Activated CD4-positive, alpha-beta T cell treated with anti-CD3 and anti-CD28 coated beads, Interleukin-2, Interleukin-4, amounts not matched to agents 100 ng/mL and 50 ng/mL, durations not matched to agents 16 hours and 8 hours (primary cell): ENCODE measurements at places on chromosomes 11 and 22.

- DNase-seq, result no peak
Observed at GRCh38 chr11:72989727-72990126, 152.4 kb downstream of the FCHSD2 start.

GRCh38 chr11:11107076-11107723 is 245.8 kb downstream of the CSNK2A3 start:
- no peak for DNase-seq

DNA sequence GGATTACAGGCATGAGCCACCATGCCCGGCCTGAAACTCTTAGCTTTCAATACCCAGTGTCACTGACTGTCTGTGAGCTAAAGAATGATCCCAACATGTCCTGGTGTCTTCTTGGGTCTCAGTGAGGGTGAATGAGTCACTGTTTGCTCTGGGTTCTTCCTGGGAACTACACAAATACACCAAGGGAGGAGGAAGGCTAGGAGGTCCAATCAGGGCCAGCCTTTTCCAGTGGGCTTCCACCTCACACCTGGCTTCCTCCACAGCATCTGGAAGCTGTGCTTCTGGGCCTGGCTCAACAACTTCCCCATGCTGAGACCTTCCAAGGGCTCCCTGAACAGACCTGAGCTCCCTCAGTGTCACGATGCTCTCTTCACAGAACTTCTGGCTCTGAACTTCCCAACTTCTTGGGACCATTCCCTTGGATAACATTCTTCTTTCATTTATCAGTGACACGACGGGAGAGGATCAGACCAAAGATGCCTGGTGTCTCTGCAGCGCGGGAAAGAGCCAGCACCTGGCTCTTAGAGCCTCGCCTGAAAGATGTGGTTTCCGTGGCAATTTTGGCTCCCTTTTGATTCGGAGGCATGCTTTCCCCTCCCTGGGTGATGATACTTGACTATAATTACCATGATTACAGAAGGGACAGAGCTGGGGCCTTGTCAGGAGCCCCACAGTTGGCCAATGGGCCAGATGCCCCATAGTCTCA is 22.3 kb upstream of the CHRM4 start:
- no peak for DNase-seq

DNA sequence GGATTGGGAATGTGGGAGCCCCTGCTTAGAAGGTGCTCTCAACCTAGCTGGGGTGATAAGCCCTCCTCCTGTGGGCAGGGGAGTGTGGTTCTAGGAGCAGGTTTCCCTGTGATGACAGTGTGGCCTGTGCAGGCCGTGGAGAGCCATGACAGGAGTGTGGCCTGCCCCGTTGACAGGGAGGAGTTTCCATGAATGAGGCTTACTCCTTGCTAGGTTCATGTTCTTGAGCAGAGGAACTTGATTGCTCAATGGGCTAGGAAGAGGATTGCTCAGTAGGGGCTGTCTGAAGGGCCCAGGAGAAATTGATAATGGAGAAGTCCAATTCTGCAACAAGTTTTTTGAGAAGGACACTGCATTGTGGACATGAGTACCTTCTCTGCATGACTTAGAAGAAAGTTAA is 92.0 kb downstream of the PPP6R3 start:
- DNase-seq, result no peak

GRCh38 chr22:17397756-17398547 is 28.7 kb downstream of the CECR2 start:
- DNase-seq, result no peak

GRCh38 chr11:36628765-36629244 is 30.8 kb upstream of the RAG2 start:
- DNase-seq, result no peak

- no peak for DNase-seq
Observed at GRCh38 chr22:44729391-44730021, 22.9 kb upstream of the ARHGAP8 start.

DNA sequence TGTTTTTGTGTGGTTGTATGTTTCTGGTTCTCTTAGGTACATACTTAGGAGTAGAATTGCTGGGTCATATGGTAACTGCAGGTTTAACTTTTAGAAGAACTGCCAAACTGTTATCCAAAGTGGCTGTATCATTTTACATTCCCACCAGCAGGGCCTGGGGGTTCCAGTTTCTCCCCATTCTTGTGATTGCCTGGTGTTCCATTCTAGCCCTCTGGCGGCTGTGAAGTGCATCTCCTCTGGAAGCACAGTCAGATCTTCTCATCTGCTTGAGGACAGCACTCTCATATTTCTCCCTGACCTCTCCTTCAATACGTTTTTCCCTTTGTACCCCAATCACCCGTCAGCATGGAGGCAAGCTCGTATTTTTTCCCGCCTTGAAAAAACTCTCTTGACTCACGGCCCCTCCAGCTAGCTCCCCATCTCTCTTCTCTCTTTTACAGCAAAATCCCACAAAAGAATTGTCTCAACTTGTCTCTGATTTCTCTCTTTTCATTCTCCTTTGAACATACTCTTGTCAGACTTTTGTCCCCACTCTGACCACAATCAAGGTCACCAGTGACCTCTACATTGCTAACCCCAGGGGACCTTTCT is 56.8 kb upstream of the THY1 start:
- no peak for DNase-seq

DNA sequence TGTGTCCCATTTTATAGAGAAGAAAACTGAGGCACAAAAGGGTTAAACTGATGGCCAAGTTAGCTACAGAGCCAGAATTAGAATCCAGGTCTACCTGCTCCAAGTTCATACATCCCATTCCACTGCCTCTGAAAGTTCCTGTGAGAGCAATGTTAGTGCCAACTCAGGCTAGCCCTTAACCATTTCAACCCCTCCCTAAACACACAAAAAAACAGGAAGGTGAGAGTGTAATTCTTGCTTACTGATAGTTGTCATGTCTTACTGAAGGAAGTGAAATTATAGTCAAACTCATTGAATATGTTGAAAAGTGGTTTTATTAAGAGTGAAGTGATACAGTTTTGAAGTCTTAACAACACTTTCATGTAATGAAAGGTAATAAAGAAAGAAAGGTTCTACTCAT is 2.9 kb upstream of the E2F8 start:
- DNase-seq, result no peak

GRCh38 chr22:17213976-17214375 is 5.3 kb downstream of the ADA2 start:
- DNase-seq, result no peak

GRCh38 chr11:126732981-126733380 is 267.6 kb downstream of the KIRREL3 start:
- DNase-seq, result no peak

DNA sequence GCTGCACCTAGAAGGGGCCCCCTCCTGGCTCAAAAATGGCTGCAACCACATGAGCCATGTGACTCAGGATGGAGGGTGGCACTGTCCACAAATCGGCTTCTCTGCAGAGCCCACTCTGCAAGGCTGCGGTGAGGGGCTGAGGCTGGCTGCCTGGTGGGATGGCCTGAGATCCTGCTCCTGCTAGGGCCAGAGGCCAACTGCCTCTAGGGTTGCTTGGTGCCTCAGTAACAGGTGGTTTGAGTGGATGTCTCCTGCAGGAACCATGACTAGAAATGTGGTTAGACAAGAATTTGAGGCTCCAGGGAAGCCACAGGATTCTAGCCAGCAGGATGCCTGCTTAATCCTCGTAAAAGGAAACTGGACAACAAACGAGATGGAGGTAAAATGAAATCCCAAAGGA is 17.1 kb downstream of the PATZ1 start:
- DNase-seq, result no peak

GRCh38 chr11:64581057-64581523 is 9.9 kb upstream of the SLC22A12 start:
- no peak for DNase-seq

DNA sequence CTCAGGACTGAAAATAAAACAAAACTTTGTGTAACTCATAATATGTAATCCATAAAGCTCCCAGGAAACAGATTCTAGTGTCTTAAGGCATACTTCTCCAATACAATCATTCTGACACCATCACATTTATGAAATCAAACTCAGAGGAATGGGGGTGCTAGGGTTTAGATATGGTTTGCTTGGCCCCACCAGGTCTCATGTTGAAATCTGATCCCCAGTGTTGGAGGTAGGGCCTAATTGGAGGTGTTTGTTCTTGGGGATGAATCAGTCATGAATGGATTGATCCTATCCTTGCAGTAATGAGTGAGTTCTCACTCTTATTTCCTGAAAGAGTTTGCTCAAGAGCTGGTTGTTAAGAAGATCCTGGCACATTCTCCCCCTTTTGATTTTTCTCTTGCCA is 380.9 kb downstream of the ETS1 start:
- DNase-seq, result no peak

DNA sequence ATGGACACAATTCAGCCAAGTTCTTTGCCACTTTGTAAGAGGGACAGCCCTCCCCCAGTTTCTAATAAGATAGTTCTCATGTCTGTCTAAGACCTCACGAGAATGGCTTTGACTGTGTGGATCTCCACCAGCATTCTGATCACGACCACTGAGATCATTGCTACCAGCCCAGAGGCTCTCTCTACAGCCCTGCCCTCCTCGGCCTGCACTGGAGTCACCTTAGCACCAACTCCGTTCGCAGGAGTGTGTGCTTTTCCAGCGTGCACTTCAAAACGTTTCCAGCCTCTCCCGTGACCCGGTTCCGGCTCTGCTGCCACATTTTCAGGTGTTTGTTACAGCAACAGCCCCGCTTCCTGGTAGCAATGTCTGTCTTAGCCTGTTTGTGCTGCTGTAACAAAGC is 26.2 kb downstream of the TSPAN32 start:
- DNase-seq, result no peak

GRCh38 chr11:6362185-6362872 is 27.9 kb upstream of the SMPD1 start:
- no peak for DNase-seq

GRCh38 chr11:46472662-46472994 is 81.1 kb upstream of the CHRM4 start:
- DNase-seq, result no peak

- DNase-seq, result no peak
Observed at GRCh38 chr11:105991888-105992287, 30.2 kb downstream of the MSANTD4 start.

DNA sequence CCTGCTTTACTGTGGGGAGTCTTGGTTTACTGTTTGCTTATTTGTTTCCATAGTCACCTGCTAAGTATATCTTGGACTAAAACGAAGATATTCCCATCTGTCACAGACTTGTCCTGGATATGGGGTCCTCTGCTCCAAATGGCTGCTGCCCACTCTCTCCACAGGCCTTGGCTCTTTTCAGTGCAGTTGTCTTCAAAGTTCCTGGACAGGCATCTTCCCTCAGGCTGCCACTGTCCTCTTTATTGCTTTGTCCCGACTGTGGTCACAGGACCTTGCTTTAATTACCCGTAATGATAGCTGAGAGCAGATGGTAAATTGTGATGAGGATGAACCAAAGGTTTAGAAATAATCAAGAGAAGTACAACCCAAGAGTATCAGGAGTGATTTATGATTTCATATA is 713.9 kb upstream of the CCDC179 start:
- DNase-seq, result no peak

GRCh38 chr11:20451568-20451967 is 64.1 kb downstream of the PRMT3 start:
- no peak for DNase-seq

DNA sequence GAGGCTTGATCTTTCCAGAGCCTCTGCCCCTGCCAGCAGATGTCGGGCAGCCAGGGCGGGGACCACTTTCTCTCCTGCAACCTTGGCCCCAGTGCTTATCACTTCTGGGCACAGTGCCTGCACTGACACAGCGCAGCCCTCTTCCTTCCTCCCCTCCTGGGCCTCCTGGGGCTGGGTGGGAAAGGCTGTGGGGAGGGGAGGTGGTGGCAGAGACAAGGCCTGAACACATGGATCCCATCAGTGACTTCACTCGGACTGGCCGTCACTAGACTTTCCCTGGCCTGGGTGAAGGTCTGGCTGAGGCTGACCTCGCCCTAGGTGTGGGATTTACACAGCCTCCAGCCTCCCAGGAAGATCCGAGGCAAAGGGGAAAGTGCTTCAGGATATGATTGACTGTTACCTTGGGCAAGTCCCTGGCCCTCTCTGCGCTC is 68.1 kb downstream of the LRRC32 start:
- no peak for DNase-seq

DNA sequence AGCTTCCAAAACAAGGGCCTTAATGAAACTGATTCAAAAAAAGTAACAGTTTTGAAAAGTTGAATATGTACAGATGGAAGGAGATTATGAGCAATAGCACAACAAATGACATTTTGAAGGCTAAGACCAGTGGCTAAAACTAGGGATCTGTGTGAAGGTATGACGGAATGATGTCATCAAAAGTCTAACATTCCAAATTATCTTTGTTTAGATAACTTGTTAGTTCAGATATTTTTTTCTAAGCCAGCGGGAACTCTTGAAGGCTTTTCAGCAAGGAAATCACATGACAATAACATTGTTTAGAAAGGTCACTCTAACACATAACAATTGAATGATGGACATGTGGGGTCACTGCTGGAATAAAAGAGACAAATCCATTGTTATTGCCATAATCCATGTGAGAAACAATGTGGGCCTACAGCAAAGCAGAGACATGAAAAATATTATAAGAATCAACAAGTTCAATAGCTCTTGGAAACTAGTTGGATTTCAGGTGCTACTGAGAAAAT is 260.5 kb downstream of the CASP12 start:
- DNase-seq, result no peak

- DNase-seq, result no peak
Observed at GRCh38 chr11:4085575-4085974, 9.0 kb upstream of the RRM1 start.

- DNase-seq, result no peak
Observed at GRCh38 chr11:4862447-4863236, 13.6 kb upstream of the OR51S1 start.

GRCh38 chr11:103488031-103488461 is 378.8 kb downstream of the DYNC2H1 start:
- peak; percentile 11 for DNase-seq

DNA sequence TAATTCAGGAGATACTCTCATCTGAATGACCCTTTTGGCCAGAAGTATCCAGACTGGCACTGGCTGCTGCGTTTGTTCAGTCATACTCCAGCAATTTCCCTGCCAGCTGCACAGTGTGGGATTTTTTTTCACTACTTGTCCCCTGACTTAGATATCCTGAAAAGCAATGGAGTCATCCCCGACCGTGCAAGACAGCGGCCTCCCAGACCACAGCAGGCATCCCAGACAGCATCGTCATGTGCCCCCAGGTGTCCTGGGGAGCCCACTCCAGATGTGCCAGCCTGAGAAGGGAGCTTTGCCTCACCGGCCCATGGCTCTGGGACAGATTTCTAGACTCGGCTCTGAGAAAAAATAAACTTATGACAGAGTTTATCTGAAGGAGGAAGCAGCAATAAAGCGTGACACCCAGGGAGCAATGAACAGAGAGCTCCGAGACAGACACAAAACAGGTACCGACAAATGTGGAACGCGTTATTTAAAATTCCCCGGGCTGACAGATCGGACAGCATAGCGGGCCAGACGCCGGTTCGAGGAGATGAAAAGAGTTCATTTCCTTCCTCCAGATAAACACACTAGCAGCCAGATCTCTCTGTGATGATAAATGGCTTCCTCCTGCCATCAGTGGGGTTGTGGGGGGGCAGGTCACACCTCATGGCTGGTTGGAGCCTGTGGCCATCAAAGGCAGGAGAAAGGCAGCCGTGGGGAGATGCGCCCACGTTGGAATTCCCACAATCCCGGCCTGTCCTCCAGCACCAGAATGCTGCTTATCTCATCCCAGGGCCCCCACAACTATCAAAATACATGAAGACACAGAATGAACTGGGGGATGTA is 106.4 kb upstream of the FGF3 start:
- DNase-seq, result no peak

GRCh38 chr11:623349-623869 is 1.3 kb downstream of the CDHR5 start:
- no peak for DNase-seq

- peak; percentile 24 for DNase-seq
Observed at GRCh38 chr22:29268511-29269229, 602 bp downstream of the EWSR1 start.

- DNase-seq, result no peak
Observed at GRCh38 chr22:27094633-27095308, 437.4 kb downstream of the MIAT start.

- DNase-seq, result no peak
Observed at GRCh38 chr22:28570696-28571373, 108.8 kb downstream of the TTC28 start.
